ENCODE measurements at places on chromosomes 5 and 9.

- DNase-seq, result no peak
Measured at GRCh38 chr5:130731839-130732238, 433.2 kb downstream of the HINT1 start.

DNA sequence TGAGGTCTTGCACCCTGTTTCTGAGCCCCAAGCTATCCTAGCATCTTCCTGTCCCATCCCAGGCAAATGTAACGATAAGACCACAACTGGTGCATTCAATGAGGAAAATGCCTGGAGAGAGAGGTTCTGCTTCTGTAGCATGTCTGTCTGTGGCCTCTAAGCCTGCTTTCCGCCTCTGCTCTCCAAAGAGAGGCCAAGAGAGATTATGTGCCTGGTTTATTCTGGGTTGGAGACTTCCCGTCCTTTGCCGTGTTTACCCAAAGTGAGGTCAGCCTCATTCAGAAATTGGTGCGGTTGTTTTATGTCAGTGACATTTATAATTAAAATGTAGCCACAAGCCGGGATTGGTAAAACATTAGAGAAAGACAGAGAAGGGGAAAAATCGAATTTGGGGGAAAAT is 77.8 kb downstream of the FGF1 start:
- no peak for DNase-seq

DNA sequence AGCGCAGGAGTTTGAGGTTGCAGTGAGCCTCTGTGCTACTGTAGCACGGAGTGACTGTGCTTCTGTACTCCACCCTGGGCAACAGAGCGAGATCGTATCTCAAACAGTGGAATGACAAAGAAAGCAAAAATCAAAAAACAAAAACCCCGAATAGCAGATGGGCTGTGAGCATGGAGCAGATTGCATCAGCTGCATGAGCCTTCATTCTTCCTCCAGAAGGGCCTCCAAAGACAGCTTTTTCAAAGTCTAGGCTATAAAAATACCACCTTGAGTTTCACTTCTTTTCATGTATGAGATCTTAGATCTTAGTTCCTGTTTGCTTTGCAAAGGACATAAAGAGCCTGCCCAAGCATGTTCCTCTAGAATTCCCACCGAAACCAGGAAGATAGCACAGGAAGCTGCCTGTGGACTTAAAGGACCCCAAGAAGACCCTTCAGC is 15.0 kb upstream of the HSPB3 start:
- no peak for DNase-seq

- DNase-seq, result peak; percentile 70
Measured at GRCh38 chr5:179827680-179828079, 7.0 kb downstream of the SQSTM1 start.

- DNase-seq, result no peak
Measured at GRCh38 chr5:169499990-169500505, 83.5 kb upstream of the SPDL1 start.

DNA sequence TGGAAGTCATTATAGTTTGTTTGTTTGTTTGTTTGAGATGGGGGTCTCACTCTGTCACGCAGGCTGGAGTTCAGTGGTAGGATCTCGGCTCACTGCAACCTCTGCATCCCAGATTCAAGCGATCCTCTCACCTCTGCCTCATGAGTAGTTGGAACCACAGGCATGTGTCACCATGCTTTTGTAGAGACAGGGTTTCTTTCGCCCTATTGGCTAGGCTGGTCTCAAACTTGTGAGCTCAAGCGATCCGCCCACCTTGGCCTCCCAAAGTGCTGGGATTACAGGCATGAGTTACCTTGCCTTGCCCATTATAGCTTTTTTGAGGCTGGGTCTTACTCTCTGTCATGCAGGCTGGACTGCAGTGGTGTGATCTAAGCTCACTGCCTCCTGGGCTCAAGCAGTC is 28.8 kb downstream of the NSD1 start:
- DNase-seq, result peak; percentile 19

GRCh38 chr5:94309141-94309540 is 309.3 kb downstream of the KIAA0825 start:
- DNase-seq, result no peak

DNA sequence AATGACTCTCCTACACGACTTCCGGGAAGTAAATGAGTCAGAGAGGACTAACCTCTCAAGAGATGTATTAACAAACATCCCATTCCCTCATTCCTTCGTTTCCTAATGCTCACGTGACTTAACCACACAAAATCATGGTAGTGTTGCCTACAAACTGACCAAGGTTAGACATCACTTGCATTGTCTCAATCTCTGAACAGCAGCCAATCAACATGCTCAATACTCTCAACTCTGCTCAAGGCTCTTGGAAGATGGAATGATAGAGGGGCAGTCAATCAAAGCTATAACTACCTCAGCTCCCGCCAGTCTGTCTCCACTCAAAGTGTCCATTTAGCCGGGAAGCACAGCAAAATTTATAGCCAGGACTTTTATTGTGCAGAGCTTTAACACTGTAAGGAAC is 143.8 kb upstream of the PIK3R1 start:
- no peak for DNase-seq

- no peak for DNase-seq
Measured at GRCh38 chr9:116821633-116822229, 134.6 kb downstream of the TRIM32 start.

- no peak for DNase-seq
Measured at GRCh38 chr9:82721593-82721992, 341.3 kb downstream of the RASEF start.

DNA sequence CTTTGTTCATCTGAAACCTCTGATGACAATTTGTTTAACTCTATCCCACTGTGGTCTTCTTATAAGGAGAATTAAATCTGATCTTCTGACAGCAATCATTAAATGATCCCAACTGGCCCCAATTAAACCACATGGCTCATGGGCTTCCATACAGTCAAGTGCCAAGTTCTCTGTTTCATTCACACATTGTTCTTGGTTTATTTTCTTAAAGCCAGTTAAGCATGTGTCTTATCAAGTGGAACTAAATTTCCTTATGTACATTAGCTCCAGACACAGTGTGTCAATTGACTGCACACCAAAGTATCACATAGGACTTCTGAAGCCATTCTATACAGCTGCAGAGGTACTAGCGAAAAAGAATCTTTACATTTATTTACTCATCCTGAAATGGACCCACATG is 51.2 kb downstream of the MEF2C start:
- DNase-seq, result no peak

DNA sequence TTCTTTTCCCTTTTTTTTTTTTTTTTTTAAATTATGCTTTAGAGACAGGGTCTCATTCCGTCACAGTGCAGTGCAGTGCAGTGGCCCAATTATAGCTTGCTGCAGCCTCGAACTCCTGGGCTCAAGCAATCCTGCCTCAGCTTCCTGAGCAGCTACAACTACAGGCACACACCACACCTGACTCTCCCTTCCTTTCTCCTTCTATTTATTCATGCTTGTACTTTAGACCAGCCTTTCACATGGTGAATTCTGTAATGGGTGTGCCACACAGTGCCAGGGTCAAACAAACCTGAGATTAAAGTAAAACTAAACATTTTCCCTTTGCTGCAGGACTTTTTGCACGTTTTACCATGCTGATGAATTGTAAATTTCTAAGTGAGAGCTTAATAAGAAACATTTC is 8.0 kb downstream of the SH3RF2 start:
- DNase-seq, result no peak

DNA sequence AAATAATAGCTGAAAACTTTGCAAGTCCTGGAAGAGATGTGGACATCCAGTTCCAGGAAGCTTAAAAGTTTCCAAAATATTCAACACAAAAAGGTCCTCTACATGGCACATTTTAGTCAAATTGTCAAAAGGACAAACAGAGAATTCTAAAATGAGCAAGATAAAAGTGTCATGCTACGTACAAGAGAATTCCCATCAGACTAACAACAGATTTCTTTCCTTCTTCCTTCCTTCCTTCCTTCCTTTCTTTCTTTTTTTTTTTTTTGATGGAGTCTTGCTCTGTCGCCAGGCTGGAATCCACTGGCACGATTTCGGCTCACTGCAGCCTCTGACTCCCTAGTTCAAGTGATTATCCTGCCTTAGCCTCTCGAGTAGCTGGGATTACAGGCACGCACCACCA is 39.3 kb downstream of the BTNL8 start:
- no peak for DNase-seq

DNA sequence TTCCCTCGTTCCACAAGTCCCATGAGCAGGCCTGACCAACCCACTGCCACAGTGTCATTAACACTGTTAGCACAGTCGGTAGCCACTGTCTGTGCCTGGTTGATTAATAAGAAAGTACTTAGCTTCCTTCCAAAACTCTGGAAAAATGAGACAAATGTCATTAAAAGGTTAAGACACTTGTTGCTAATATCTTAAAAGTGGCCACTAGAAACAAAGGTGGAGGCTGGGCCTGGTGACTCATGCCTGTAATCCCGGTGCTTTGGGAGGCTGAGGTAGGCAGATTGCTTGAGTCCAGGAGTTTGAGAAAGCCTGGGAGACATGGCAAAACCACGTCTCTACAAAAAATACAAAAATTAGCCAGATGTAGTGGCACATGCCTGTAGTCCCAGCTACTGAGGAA is 194.0 kb downstream of the PDZD2 start:
- DNase-seq, result no peak

- DNase-seq, result no peak
Measured at GRCh38 chr5:143006501-143006900, 236.3 kb downstream of the ARHGAP26 start.
